ENCODE measurements at places on chromosomes 5 and 9.

GRCh38 chr5:60387051-60387440 is 312.9 kb downstream of the DEPDC1B start:
- DNase-seq: no peak

DNA sequence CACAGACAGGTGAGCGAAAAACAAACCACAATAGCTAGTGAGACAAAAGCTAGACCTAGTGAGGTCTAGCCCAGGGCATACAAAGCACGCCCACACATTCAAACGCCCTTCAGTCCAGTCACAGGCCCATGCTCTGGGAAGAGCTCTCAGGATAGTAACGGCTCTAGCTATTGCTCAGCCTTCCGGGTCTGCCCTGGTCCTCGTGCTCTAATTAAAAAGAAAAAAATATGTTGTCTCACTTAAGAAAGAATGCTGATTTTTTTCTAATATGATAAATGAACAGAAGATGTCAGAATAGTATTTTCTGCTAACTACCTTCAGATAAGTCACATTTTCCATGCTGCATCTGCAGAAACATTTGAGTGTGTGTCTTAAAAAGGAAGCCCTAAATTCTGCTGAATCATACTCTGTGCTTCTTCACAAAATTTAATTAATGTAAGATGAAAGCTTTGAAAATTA is 94.5 kb downstream of the PLPP1 start:
- DNase-seq: peak; percentile 83

- no peak for DNase-seq
These were observed 111.8 kb downstream of the EFNA5 start for GRCh38 chr5:107558823-107559375.

GRCh38 chr9:7185612-7186011 is 427.8 kb downstream of the KDM4C start:
- peak; percentile 83 for DNase-seq

DNA sequence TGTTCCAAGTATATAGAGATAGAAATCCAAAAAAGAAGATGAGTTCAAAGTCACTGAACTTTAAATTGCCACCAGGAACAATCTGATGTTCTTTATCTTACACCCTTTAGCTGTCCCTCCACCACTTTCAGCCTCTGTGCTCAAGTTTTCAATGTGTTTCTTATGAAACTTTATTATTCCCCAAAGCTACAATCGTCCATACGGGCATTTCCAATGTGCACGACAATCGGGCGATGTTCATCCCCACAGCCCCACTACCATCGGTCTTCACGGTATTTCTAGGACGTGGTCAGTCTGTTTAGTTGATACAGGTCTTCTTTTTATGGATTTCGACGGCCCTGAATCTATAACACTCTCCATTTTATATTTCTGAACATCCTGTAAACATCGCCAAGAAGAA is 238.7 kb upstream of the DAP start:
- no peak for DNase-seq

DNA sequence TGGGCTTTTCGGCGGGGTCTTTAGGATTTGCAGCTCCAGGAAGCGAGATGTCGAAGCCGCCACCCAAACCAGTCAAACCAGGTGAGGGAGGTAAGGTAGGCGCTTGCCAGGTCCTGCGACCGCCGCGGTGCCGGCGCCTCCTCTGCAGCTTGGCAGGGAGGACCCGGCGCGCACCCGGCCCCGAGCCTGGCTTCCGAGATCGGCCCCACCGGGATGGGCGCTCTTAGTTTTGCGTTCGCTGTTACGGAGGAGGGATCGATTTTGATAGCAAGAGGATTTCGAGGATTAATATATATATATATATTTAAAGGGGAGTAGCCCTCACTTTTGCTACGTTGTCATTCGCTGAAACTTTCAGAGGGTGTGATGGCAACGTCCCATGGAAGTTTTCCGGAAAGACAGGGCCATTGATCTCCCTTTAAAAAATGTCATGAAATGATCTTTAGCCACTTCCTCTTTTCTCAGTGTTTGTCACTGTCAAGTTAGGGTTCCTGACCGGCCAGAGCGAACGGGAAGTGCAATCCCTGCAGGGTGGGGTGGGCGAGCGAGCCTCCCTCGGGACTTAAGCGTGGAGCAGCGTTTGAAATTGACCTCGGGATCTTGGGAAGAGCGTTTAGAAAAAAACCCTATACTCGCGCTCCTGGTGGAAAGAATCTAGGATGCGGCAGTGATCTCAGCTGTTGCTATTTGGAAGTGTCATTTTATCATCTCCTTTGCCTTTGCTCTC is 495 bp downstream of the OSTF1 start:
- peak; percentile 74 for DNase-seq

- DNase-seq: no peak
These were observed 45.8 kb downstream of the RAB3C start for GRCh38 chr5:58628626-58629025.
